COR-L47 (cell line): ENCODE measurements at places on chromosomes 16 and 17.
A peak's percentile ranks its signal among the peaks of the same experiment; 100 is the strongest.

GRCh38 chr16:14569213-14569612 is 60.8 kb downstream of the PARN start:
- no peak for DNase-seq

DNA sequence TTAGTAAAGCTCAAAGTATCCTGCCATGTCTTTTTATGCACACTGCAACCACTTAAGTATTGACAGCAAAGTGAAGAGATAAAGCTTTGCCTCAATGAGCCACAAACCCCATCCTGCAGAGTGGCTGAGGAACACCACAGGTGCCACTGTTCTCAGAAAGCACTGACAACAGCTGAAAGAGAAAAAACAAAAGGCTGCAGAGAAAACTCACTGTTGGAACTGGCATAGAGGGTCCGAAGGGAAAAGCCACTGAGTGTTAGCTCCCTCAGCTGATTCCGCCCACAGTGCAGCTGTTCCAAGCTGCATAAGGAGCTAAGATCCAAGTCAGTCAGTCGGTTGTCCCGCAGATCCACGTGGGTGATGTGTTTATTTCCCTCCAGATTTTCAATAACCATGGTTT is 48.3 kb downstream of the PHLPP2 start:
- DNase-seq: no peak

DNA sequence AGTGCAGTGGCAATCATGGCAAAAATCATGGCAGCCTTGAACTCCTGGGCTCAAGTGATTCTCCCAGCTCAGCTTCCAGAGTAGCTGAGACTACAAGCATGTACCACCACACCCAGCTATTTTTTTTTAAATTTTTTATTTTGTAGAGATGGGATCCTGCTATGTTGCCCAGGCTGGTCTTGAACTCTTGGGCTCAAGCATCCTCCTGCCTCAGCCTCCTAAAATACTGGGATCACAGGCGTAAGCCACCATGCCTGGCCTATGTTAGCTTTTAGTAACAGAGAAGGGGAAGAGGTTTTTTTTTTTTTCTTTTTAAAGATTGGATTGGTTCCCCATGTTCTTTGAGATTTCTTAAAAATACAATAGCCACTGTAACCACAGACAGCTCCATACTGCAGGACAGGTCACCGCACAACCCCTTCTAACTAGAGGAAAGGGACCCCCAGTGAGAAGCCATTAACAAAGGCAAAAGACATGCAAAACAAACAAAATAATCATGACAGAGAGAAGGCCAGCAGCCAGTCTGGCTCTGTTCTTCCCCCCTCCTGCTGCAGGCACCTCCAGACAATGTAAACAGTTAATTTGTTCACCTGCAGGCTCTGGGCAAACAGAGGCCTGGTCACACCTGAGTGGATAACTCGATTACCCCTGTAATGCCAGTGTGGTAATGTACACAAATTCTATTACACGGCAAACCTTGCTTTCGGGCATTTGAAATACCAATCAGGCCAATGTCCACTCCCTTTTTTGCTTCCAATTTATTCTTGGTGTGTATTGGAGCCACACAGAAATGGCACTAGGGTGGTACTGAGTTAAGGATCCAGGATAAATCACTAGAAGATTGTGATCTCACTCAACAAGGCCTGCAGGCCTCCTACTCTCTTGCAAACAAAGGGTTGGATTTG is 52.9 kb downstream of the SNX11 start:
- peak; percentile 93 for DNase-seq

DNA sequence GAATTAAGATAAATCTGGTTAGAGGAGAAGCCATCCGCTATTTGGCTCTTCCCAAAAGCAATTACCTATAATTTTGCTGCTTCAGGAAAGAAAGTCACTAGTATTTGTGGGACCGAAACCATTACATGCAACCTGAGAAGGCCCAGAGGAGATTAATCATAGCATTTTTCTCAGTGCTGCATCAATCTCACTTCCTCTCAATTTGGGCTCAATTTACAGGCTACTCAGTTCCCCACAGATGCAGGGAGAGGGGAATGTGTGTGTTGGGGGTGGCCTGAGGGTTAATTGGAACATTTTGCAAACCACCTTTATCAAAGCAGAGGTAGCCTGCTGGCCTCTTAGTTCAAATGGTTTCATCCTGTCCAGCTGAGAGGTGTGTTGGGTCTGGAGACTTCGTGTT is 394.7 kb upstream of the ASIC2 start:
- DNase-seq: no peak

DNA sequence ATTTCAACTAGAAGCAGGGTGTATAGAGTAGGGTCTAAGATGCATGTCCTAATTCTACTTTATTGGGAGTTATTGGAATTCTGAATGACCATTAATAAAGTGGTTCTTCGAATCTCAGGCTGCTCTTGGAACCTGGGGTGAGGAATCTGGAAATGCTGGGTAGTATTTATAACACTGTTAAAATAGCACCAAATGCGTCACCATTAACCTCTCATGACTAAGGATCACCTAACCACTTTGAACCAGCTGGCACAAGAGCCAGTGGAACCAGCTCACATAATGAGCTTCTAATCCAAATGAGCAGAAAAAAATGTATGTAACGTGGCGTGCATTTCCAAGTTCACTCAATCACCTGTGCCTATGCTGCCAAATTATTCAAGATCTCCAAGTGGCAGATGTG is 281.7 kb downstream of the GRIN2A start:
- DNase-seq: no peak

DNA sequence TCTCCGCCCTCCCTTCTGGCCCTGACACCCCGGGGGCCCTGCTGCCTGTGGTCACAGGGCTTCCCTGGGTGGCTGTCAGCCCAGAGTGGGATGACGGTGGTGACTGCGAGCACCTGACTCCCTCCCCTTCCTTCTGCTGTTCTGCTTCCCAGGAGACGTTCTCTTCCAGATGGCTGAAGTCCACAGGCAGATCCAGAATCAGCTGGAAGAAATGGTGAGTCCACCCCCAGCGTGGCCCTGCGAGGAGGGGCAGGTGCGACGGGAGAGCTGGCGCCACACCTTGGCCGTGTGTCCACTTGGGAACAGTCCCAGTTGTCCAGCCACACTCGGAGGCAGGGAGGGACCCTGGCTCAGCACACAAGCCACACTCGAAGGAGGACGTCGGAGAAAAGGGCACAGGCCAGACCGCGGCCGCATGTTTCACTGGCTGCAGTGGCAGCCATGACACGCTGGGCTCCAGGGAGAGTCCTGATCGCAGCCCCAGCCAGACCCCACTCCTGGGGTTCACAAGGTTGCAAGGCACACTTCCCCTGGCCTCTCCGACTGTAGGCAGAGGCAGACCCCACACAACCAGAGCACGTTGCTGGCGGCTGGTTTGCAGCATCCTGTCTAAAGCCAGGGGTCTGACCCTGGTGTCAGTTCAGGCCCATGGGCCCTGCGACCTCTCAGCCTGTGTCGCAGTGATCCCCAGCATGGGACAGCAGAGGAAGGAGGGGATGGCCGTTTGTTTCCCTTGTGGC is 49.9 kb downstream of the BAIAP2 start:
- no peak for DNase-seq

DNA sequence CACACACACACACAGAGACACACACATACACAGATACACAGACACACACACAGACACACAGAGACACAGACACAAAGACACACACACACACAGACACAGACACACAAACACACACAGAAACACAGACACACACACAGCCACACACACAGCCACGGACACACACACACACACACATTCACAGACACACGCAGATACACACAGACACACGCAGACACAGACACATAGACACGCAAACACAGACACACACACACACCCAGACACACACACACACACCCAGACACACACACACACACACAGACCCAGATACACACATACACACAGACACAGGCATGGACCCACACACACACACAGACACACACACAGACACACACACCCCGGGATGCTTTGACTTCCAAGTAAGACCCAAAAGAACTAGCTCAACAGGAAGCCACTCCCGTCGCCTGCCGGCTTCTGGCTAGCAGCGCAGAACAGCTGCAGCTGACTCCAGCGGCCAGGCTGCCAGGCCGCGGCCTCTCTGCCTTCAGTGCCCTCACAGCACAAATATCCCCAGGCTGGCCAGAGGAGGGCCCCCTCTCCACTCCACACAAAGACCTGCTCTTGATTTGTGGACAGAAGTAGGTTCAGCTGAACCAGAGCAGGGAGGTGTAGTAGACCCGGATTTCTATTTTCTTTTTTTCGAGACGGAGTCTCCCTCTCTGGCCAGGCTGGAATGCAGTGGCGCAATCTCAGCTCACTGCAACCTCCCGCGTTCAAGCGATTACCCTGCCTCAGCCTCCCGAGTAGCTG is 6.0 kb upstream of the CHRNE start:
- peak; percentile 46 for DNase-seq

GRCh38 chr16:77812856-77813500 is 24.6 kb downstream of the VAT1L start:
- DNase-seq: no peak

GRCh38 chr17:50605429-50605828 is 29.3 kb upstream of the ABCC3 start:
- DNase-seq: no peak

DNA sequence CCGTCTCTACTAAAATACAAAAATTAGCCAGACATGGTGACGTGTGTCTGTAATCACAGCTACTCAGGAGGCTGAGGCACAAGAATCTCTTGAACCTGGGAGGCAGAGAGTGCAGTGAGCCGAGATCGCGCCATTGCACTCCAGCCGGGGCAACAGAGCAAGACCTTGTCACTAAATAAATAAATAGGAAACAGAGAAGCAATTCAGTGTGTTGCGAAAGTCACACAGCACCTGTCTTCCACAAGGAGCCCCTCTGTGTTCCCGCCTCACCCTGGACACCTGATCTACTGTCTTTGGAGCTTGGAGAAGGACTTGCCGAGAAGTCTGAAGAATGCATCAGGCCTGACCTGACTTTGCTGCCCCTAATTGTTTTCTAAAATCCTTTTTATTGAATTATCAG is 3.5 kb upstream of the CDH1 start:
- no peak for DNase-seq

GRCh38 chr16:71365021-71365420 is 6.5 kb downstream of the CALB2 start:
- no peak for DNase-seq

- DNase-seq: no peak
Measured at GRCh38 chr17:38660097-38661025, 14.4 kb downstream of the EPOP start.

DNA sequence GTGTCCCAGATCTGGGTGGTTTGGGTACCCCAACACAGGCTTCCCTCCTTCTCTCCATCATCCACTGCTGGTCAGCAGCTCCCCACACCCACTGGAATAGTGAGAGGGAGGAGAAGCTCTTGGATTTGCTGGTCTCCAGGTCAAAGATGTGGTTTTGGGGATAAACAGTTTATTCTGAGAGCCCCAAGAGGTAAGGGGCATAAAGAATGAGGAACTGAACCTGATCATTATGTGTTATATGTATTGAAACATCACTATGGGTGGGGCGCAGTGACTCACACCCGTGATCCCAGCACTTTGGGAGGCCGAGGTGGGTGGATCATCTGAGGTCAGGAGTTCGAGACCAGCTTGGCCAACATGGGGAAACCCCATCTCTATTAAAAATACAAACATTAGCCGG is 3.9 kb downstream of the DPEP2 start:
- DNase-seq: no peak

DNA sequence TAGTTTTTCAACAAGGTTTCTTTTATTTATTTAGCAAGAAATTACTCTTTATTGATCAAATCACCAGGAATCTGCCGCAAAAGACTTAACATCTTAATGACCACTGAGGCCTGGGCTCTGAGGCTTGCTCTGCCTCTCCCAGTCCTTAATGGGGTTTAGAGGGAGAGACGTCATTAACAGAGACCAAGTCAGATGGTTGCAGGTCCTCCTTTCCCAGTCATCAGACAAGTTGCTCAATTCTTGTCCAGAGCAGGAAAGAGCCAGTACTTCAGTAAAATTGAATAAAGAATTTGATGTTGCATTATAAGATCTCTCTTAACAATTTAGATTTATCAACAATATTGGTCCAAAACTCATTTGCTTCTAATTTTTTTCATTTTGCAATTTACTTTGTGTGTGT is 2.0 kb downstream of the SEPHS2 start:
- DNase-seq: no peak

DNA sequence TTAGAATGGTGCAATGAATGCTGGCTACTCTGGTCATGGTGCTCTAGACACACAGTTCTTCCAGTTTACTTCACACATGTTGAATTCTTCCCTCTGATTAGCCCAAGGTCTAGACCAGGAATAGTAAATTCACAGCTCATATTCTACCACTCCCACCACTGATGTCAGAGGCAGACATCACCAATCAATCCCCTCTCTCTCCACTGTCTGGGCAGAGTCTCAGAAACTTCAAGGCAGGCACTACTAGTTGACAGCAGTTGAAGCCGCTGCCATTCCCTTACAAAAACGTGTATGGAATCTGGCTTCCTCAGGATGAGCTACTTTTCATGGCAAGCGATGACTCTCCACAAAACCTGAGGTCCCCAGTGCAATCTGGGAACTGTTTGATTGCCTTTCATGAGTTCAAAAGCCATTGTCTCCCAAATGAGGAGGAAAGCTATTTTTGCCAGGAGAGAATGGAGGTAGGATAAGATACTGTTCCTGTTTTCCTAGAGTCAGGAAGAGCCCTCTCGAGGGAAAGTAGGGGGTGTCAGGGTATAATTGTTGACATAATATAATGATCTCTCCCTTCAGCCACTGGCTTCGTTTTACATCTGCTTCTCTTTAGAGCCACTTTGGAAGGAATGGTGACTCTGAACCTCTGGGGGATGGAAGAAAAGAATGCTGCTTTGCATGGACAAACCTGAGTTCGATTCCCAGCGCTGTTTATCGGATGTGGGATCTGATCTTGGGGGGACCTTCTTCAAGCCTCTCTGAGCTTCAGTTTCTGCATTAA is 90.0 kb downstream of the FOXL1 start:
- no peak for DNase-seq
